ENCODE measurements at places on chromosomes 2 and 18.

GRCh38 chr2:99404039-99404796 is 67.0 kb downstream of the EIF5B start:
- DNase-seq, result no peak

- DNase-seq, result no peak
These were observed 64.0 kb upstream of the GALNT5 start for GRCh38 chr2:157193461-157193860.

- no peak for DNase-seq
These were observed 8.0 kb downstream of the CLUL1 start for GRCh38 chr18:604771-605170.

GRCh38 chr2:37614061-37614738 is 57.2 kb downstream of the CDC42EP3 start:
- DNase-seq, result no peak

Measured in left forelimb (tissue), 1 donor.